ENCODE measurements at places on chromosomes 2 and 18.

DNA sequence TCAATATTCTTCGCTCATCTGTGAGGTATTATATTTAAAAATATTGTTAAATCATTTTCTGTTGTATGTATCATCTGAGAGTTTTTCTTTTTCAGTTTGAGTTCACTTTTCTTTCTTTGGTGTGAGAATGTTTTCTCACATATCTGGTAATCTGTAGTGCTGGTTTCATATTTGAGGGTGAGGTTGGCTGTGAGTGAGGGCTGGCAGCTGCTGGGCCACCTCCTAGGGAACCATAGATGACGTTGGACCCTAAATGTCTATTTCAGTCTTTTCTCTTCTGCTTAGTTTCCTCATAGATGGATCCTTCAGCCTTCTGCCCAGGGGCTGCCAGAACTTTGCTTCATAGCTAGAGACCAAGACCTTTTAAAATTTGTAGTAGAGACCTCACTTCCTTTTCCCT lies 33.5 kb downstream of the MGAT5 start:
- no peak for DNase-seq

DNA sequence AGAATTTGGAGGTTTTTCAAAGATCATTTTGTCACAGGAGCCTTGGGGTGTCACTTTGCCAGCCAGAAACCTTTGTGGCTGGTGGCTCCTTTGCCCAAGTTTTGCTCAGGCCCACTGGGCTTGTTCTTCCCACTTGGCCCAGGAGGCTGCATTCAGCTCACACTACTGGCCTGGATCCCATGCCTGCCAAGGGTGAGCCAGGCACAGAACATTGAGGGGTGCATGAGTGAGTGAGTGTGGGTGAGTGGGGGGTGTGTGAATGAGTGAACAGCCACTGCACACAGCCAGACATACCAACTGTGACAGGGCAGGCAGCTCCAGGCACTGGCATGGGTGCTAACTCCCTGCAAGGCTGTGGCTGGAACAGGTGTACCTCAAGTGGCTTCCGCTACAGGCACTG lies 39.6 kb downstream of the FAM171B start:
- no peak for DNase-seq

DNA sequence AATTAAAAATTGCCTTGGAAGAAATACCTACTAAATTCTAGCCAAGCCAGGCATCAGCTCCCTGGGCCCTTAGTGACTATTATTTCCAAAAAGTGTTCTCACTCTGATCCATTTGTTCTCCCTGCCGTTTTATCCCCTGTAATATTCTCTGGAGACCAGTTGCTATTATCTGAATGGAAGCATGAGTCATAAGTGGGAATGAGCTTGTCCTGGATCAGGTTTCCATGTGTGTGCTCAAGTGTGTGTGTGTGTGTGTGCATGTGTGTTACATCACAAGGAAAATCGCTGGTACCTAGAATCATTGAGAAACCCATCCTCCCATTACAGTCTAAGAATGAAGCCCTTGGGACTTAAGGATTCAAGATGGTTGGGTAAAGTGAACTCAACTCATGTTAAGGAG lies 130.3 kb upstream of the CXCR4 start:
- DNase-seq, result no peak

DNA sequence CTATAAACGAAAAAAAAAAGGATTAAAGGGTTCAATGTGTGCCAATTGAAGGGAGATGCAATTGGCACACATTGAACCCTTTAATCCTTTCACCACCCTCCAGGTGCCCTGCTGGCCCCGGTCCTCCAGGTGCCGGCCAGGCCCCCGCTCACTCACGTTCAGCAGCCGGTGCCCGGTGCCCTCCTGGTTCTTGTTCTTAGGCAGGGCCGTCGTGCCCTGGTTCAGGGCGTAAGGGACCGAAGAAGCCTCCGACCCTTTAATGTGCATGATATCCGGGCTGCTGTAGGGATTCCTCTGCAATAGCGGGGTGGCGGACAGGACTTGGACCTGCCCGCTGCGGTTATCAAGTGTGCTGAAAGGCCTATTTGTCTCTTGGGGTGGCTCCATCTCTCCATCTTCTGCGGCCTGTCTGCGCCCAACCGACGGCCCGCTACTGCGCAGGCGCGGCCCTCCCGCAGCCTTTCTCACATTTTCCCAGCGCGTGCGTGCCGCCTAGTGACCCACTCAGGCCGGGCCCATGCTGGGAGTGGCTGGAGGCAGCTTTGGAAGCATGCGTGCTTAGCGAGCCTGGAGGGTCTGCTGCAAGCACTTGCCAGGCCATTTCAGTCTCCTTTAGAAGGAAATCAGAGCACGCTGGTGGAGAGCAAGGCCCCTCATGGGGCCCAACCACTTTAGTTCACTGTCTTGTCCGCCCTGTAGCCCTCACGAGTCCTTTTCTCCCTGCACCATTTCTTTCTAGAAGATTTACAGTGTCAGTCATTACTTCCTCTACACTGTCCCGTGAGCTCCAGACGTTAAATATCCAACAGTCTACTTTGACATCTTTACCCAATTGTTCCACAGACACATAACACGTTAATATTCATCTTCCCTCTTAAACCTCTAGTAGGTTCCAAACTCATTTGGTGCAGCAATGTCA lies 24.3 kb downstream of the TMEM237 start:
- DNase-seq, result no peak

DNA sequence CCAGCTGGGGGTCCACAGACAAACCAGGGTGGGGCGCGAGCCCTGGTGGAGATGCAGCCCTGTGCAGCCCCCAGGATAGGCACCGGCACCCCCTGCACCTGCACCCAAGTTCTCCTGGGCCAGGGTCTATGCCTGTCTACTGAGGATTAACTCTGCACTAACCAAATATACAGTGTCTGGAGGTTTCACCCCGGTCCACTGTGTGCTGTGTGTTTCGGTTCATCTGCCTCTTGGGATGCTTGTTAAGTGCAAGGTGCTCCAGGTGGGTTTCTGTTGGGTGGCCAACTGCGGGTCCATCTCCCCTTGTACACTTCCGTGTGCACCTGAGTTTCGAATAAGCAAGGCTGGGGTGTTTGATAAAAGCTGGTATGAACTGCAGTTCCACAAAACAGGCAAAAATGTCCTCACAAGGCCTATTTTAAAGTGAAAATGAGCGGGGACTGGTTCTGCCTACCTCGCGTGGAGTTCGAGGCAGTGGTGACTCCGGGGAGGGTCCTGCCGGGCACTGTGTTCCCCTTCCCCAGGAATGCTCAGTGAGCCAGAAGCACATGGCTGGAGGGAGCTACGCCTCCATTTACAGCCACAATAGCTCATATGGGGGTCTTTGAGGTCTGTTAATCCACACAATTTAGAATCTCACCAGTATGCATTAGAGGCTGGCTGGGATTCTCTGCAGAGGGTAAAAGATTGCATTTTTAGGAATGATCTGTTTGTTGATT lies 70.7 kb downstream of the EDAR start:
- no peak for DNase-seq

DNA sequence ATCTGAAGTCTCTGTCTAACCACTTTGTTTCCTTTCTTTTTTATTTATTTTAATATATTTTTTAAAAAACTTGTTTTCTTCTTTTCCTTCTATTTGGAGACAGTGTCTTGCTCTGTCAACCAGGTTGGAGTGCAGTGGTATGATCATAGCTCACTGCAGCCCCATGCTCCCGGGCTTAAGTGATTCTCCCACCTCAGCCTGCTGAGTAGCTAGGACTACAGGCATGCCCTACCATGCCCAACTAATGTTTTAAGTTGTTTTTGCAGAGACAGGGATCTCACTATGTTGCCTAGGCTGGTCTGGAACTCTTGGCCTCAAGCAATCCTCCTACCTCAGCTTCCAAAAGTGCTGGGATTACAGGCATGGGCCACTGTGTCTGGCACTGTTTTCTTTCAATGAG lies 81.1 kb upstream of the TLK1 start:
- no peak for DNase-seq

GRCh38 chr2:95143838-95144237 lies 15.8 kb downstream of the ZNF514 start:
- DNase-seq, result no peak

- DNase-seq, result no peak
These were observed 251.4 kb downstream of the SLC8A1 start for GRCh38 chr2:40200366-40200915.

DNA sequence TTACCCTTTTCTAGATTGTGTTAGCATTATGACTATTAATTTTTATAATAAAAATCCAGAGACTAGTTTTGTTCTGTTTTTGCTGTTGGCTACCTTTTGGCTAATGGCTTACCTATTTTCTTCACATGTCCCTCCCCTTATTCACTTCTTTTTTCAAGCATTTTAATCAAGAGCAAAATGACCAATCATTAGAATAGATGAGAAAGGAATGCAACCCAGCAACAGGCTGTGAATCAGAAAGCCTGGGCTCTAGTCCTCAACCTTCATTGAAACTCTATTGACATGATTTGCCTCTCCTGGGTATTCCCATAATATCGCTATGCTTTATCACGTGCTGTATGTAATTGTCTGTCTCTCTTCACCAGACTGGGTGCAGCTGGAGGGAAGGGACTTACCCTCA lies 370.1 kb downstream of the IRS1 start:
- DNase-seq, result no peak
